ENCODE measurements at places on chromosomes 2 and 18.
A peak's percentile ranks its signal among the peaks of the same experiment; 100 is the strongest.

GRCh38 chr2:71558300-71559051 lies 105.1 kb downstream of the DYSF start:
- no peak for DNase-seq

DNA sequence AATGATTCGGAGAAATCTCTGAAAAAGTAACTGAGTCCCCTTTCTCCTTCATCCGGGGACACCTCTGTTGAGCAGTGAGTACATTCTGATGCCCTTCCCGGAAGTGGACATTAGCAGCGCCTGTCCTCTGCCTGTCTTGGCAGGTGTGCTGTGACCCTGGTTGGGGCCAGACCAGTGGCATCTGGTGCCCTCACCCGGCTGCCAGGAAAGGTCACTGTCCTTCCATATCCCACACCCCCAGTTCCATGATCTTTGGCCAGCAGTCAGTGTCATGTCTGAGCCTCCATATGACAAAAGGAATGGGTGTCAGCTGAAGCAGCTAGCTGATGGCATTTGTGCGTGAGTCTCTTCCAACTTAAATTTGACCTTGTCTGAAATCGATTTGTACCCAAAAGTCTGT lies 128.1 kb downstream of the NCK2 start:
- DNase-seq: no peak

DNA sequence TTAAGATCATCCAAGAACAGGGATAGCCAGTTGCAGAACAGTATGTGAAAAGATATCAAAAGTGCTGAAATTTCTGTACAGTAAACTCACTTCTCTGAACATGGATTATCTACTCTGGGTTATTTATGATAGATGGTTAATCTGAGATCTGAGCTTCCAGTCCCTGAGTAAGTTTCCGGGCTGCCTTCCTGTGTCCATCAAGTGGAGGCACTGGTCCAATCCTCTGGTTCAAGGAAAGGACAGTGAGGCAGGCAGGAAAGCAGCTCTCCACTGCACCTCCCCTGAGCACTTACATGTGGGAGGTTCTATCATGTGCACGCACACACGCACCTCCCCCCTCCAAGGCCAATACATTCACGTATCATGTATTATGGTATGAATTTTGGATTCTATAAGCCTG lies 32.5 kb downstream of the GPR45 start:
- no peak for DNase-seq

- DNase-seq: no peak
Measured at GRCh38 chr2:150232871-150233270, 254.6 kb downstream of the RND3 start.

- no peak for DNase-seq
Measured at GRCh38 chr2:201746551-201746950, 34.2 kb downstream of the ALS2 start.

DNA sequence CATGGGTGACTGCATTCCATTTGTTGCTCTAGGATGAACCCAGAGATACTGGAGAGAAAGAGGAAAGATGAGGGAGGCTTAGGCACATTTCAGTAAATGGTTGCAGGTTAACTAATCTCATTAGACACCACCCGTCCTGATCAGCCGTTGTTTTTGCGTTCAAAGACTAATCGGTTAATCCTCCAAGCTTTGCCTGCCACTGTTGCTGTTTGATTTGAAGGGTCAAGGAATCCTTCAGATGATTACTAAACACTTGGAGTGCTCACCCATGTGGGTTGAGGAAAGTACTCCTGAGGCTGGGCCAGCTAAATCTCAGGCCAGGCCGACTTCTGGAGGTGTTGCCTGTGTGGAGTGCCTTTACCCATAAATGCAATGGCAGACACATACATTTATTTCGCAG lies 8.6 kb downstream of the SH3RF3 start:
- DNase-seq: no peak

DNA sequence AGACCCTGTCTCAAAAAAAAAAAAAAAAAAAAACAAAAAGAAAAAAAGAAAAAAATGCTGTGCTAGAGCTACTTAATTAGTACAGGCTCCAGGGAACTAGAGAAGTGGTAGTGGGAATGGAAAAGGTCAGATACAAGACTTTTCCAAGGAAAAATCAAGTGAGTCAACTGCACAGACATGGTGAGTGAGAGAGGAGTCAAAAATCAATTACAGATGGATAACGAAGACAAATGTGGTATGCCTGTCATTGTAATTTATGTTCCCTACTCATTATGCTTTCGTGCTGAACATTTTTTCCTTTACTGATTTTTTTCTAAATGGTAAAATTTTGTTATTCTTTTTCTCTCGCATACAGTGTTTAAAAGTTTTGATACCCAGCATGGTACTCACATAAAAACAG lies 111.5 kb downstream of the MDH1 start:
- DNase-seq: no peak

- DNase-seq: no peak
Measured at GRCh38 chr2:69082430-69082997, 69.5 kb downstream of the ANTXR1 start.

DNA sequence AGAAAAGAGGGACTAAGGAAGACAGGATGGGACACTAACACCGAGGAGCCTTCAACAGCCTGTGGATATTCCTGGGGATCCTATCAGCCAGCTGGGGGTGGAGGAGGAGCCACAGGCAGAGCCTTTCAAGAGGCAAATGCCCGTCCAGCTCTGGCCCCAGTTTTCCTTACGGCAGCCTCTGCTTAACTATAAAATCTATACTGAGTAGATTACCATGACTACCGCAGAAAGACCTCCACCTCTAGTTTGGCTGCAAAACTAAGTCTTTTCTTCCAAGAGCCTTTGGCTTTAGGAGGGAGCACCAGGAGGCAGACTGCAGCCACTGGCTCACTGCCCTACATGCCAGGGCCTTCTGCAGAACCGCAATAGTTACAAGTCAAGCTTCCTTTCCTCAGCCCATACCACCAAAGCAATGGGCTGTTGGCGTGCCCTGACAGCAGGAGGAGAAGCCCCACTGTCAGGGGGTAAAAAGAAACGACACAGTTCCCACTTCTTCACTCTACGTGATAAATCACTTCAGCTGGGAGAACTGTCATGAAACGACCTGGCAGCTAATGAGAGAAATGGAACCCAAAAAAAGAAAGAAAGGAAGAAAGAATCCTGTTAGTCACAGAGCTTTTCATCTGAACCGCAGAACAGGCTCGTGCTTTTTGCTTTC lies 25.1 kb upstream of the CREB1 start:
- peak; percentile 14 for DNase-seq

DNA sequence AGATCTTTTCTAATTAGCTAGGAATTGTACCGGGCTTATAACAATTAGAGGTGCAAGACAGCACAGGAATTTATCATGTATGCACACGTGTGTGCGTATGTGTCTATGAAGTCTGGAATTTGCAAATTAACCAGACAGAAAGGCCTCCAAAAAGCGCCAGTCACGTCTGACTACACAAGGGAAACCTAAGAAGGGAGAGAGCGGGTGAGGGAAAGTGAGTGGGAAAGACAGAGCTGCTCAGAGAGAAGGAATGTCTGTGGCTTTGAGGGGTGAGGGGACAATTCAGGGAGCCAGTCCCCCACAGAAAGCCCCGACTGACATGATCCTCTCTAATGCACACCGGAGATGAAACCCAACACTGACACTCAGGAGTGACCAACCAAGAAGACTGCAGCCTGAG lies 197.7 kb upstream of the SH3BP4 start:
- DNase-seq: no peak

DNA sequence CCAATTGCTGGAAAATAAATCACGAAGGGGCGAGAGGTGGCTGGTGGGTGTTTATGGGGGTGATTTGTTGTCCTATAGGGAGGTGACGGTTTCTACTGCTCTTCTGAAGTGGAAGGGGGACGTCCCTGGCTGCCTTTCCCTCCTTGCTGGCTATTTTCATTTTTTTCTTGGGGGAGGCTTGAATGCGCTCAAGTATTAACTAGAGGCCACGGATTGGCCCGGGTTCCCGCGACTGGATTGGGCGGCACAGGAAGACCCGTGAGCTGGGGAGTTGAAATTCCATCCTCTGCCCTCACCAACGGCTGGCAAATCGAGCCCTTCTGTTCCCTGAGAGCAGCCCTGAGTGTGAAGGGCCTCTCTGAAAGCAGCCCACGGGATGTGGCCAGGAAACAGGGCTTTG lies 176.5 kb upstream of the SPRED2 start:
- DNase-seq: peak; percentile 17

DNA sequence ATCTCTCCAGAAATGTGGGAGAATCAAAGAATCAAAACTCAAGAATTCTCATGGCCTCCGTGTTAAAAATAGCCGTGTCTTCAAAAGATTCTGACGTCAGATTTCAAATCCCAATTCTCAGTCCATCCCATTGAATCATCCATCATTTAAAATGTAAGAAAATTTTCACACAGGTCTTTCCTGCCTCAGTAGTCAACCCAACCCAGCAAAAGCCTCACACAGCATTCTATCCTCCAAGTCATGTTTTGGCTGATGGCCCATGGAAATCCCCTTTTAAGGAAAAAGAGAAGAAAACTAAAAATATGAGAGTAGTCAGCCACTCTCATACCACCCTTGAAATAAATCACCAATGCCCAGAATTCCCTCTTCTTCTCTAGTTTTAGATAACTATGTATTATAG lies 211.8 kb downstream of the C1D start:
- no peak for DNase-seq

- DNase-seq: no peak
Measured at GRCh38 chr2:81598453-81598852, 1293.9 kb upstream of the LRRTM1 start.

GRCh38 chr2:33791625-33792024 lies 192.5 kb upstream of the FAM98A start:
- DNase-seq: no peak

DNA sequence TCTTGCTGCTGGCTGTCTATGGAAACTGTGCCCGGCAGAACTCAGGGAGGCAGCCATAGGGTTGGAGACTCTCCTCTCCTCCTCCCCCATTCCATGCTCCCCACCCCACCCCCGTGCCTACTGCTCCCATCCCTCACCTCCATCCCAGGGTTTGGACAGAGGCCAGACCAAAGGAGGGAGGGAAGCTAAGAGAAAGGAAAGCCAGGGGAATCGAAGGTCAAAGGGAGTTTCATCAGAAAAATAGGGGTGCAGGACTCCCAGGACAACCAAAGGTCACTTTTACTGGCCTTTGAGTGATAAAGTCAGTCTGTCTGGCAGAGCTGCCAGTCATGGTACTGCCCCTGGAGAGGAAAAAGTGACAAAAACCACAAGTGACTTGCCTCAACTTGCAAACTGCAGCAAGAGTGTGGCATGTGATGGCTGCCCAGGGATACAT lies 187.3 kb upstream of the CTAGE1 start:
- no peak for DNase-seq

GRCh38 chr2:219561179-219562048 lies 9.9 kb downstream of the OBSL1 start:
- DNase-seq: no peak

DNA sequence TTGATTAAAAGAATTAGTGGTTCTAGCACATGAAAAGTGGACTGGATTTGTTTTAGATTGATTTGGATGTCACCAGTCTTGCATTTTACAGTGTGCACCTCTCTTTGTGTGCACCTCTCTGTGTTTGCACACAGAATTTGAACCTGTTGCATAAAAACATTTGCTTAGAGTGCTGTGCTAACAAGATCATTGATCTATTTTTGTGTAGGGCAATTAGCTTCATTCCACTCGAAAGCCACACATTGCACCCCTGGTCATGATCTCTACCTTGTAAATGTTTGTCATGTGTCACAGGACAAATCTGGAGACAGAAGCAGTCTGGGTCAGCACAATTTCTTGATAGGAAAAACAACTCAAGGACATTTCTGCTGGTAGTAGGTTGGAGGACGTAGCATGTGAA lies 258.7 kb upstream of the LINC00305 start:
- DNase-seq: no peak

DNA sequence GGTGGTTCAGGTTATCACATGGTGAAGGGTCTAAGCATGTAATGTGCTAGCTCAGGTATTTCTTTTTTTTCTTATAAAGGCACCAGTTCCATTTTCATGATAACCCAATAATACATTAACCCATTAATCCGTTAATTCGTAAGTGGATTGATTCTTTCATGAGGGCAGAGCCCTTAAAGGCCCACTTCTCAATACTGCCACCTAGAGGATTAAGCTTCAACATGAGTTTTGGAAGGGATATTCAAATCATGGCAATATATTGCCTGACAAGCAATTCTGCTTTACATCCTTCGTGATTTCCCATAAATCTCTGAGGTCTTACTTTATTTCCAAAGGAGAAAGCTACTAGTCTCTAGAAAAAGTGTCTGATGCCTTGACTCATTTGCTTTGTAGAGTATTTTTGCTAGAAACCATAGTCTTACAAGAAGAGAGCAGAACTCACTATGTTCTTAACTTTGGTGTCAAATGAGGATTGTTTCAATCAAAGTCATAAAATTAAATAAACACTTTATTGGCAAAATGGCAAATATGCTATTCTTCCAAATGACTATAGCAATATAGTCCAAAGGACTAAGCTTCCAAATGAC lies 271.3 kb downstream of the KCNS3 start:
- DNase-seq: peak; percentile 10

DNA sequence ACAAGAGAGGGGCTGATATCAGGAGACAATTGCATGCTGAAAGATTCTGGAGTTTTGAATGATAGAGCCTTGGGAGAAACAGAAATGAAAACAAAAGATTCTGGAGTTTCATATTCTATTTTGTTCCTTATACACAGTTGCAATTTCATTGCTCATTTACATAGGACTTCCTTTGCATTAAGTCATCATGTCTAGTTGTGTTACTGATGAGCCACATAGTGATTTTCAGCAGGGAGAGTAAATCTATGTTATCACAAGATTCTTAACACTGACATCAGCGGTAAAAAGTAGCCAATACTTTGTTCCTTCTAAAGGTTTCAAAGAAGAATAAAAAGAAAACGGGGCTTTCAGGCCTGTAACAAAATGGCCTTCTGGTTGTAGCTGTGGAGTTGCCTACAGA lies 7.1 kb downstream of the ADAM17 start:
- DNase-seq: no peak

GRCh38 chr18:80239830-80240229 lies 7.5 kb downstream of the PARD6G start:
- no peak for DNase-seq

GRCh38 chr2:61014763-61015162 lies 2.8 kb upstream of the PEX13 start:
- no peak for DNase-seq

DNA sequence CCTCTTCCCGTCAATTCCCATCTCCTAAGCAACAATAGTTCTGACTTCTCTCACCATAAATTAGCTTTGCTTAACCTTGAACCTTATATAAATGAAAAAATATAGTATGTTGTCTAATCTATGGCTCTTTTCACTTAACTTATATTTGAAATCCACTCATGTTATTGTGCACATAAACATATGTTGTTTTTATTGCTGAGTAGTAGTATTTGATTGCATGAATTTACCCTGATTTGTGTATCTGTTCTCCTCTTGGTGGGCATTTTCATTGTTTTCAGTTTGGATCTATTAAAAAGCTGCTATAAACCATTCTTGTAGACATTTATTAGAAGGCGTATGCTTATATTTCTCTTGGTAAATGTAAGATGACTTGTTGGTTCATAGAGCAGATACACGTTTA lies 874.3 kb upstream of the ZEB2 start:
- DNase-seq: no peak

GRCh38 chr2:218404351-218405085 lies 4.8 kb downstream of the CTDSP1 start:
- no peak for DNase-seq

GRCh38 chr2:7502336-7502735 lies 585.1 kb downstream of the RNF144A start:
- no peak for DNase-seq

Measured in nephron progenitor cell (in vitro differentiated cells).